RWPE2 (cell line): ENCODE measurements at places on chromosomes 7 and 10.

DNA sequence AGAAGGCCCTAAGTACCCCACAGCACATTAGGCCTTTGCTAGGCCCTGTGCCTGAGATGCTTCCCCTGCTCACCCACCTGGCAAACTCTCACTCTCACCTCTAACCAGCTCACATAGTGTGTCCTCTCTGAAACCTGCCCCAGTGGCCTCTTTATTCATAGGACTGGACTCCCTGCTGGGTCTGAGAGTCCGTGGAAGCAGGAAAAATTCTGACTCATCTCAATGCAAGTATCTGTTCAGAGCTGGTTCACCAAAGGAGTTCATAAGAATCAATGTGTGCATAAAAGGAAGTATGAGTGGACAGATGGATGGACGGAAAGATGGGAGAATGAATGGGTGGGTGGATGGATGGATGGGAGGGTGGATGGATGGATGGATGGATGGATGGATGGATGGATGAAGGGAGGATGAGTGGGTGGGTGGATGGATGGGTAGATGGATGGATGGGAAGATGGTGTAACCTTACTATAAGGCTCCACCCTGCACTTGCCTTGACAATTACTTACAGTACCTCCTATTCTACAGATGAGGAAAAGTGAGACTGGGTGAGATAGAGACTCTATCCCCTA, 111.2 kb upstream of the ZMIZ1 start:
- no peak for DNase-seq

DNA sequence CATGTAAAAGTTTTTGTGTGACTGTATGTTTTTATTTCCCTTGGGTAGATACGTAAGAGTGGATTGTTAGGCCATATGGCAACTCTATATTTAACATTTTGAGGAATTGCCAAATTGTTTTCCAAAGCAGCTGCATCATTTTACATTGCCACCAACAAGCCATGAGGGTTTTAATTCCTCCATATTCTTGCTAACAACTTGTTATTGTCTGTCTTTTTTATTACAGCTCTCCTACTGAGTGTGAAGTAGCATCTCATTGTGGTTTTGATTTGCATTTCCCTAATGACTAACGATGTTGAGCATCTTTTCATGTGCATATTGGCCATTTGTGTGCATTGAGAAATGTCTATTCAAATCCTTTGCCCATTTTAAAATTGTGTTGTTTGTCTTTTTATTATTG, 94.9 kb downstream of the CARD11 start:
- DNase-seq, result no peak

DNA sequence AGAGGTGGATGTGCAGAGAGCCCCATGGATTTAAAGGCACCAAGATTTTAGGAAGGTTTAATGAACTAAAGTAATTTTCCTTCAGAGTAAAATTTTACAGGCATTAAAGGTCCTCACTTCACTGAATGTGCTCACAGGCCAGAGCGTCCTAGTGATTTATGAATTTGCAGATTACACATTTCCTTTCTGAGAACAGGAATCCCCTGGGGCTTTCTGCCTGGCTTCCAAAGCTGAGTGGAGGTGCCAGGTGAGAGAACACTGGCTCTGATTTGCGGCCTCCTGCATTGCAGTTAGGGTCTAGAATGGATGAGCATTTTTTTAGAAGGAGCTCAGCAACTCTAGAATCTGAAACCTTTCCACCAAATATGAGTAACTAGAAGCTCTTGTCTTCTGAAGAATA, 194.3 kb downstream of the SORCS3 start:
- DNase-seq, result no peak

GRCh38 chr10:53765311-53765710, 992.7 kb upstream of the MBL2 start:
- DNase-seq, result no peak

DNA sequence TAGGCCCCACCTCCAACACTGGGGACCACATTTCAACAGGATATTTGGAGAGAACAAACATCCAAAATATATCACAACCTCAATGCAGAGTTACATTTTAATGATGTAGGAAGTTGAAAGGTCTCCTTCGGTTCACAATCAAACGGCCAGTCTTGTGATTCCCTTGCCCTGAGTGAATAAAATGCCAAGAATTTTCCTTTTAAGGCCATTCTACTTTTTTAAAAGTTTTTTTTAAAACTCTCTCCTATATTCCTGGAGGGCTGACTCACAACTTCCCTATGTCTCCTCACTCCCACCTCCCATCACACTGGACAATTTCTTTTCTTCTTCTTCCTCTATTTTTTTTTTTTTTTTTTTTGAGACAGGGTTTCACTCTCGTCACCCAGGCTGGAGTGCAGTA, 693.6 kb upstream of the AUTS2 start:
- no peak for DNase-seq

DNA sequence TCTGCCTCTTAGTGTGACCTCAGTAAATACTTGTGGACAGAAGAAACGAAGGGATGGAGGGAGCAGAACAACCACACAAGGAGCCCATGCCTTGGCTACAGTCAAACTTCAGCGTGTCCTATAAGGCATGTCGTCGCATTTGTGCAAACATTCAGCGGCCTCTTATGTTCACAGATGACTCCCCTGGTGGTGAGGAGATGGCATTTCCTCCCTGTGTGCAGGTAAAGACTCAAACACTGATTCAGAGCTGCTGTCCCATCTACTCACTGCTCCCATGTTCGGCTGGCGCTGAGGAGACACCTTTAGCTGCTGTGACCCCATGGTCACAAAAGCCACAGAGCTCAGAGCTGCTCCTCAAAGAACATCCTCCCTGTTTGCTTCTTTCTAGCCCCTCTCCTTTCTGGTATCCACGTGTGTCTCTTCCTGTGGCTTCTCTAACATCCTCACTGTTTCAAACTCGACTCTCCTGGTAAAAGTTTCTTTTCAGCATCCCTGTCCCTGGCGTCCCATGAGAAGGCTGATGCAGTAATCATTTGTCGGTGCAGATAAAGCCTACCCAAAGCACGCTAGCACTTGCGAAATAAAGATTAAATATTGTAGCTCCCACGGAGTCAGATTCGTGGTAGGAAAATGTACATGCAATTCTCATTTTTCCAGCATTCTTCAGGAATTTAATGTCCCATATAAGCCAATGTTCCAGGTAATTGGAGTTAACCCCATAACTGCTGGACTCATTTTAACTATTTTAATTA, 124.9 kb upstream of the NEBL start:
- DNase-seq, result no peak

GRCh38 chr10:126568809-126569385, 101.6 kb downstream of the C10orf90 start:
- no peak for DNase-seq

GRCh38 chr7:98222533-98223195, 11.4 kb downstream of the BHLHA15 start:
- peak; percentile 51 for DNase-seq

- DNase-seq, result no peak
These were observed 101.8 kb downstream of the CALN1 start for GRCh38 chr7:72310301-72310700.

DNA sequence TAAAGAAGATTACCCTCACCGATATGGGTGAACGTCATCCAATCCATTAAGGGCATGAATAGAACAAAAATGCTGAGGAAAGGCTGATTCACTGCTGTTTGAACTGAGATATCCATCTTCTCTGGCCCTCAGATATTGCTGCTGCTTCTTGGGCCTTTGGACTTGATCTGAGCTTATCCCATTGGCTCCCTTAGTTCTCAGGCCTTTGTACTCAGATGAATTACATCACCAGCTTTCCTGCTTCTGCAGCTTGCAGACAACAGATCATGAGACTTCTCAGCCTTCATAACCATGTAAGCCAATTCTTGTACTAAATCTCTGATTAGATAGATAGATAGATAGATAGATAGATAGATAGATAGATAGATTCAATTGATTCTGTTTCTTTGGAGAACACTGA, 40.2 kb downstream of the CYCS start:
- DNase-seq, result no peak

GRCh38 chr7:20214921-20215669, 2.1 kb downstream of the MACC1 start:
- no peak for DNase-seq
